Substantia nigra (tissue), 51 donors: ENCODE measurements at places on chromosomes 7 and 10.

DNA sequence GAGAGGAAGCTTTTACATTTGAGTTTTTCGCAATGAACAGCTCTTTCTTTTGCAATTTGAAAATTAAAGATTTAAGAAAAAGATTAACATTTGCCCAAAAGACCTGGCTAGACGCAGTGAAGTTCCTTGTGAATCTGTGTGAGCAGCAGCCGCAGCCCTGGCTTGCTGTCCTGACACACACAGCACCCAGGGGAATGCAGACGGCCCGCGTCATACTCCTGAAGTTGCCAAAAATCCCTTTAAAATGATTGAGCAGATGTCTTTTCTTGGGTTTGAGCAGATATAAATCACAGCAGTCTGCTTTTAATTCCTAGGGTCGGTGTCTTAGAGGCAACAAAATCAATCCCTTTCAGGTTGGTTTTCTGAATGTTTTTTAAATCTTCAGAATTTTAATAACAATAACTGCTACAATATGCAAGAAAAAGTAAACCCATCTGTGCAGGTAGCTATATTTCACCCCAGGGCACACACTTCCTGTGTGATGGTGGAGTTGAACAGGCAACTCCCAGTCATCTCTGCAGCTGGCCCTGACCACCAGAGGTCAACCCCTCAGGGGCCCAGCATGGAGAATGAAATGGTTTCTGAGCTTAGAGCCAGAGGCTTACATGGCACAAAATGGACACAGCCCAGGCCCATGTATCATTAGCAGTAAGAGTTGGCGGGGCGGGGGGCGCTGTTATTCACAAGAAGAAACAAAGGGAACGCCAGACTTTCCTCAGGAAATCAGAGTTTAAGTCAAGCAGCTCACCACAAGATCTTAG, 32.2 kb upstream of the TRIL start:
- DNase-seq = no peak

- no peak for DNase-seq
These were observed 165.6 kb downstream of the RNLS start for GRCh38 chr10:88417387-88418030.

GRCh38 chr10:90872648-90873020, 860 bp downstream of the RPP30 start:
- DNase-seq = no peak

GRCh38 chr7:138691178-138691577, 10.0 kb downstream of the SVOPL start:
- DNase-seq = no peak

DNA sequence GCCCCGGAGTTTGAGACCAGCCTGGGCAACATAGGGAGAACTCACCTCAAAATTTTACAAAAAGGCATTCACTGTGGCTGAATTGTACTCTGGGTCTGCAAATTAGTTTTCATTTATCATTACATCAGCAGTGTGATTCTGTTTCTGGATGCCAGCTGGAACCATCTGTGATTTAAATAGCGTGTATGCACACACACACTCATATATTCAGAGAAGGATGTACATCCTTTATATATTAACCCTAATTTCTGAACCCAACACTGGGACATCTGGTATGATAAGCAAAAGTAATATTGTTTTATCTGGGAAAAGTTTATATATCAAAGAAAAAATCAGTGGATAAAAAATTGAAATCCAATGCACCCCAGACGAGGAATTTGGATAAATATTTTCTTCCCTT, 33.8 kb upstream of the LYZL1 start:
- no peak for DNase-seq

GRCh38 chr10:2120746-2121145, 383.4 kb upstream of the ADARB2 start:
- DNase-seq = no peak

DNA sequence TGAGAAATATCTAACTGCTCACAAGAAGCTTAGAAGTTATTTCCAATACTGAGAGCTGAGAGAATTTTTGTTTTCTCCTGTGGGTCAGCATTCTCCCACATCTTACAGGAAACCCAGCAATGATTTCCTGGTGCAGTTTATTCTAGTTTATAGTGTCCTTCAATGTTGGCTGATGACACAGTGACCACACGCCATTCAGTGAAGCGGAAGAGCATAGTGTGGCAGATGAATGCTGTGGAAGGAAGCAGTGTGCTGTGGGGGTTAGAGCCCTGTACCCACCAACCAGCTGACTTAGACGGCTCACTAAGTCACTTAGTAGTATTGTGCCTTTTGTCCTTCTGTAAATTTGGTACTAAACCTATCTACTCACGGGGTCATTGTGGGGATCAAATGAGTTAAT, 1.4 kb upstream of the TMEM26 start:
- DNase-seq = no peak

DNA sequence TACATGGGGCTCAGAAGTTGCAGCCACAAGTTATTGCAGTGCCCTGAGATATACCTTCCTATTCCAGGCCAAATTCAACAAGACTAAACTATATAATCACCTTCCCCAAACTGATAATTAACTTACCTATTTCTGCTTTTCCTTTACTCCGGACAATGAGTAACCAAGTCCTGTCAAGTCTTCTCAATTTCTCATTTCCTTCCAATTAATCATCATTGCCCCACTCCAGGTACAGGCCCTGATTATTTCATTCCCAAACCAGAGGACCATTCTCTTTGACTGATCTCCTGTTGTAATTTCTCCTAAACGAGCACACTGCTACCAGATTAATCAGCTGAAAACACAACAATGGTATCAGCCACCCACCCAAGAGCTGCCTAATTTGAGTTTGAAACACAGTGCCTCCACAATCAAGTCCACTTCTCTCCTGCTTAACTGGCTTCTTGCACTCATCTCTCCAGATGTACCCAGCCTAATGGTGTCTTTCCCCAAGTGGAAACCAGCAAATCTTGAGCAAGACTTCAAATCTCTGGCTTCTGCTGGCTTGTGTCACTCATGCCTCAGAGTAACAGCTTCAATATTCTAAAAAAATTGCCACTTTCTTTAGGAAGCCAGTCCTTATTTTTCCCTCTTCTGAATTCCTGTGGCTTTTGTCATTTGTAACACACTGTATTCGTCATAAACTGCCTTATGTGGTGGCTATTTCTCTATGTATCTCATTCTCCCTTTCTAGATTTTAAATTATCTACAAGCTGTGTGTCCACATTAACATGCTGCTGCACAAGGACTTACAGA, 89.1 kb downstream of the CDK6 start:
- no peak for DNase-seq

DNA sequence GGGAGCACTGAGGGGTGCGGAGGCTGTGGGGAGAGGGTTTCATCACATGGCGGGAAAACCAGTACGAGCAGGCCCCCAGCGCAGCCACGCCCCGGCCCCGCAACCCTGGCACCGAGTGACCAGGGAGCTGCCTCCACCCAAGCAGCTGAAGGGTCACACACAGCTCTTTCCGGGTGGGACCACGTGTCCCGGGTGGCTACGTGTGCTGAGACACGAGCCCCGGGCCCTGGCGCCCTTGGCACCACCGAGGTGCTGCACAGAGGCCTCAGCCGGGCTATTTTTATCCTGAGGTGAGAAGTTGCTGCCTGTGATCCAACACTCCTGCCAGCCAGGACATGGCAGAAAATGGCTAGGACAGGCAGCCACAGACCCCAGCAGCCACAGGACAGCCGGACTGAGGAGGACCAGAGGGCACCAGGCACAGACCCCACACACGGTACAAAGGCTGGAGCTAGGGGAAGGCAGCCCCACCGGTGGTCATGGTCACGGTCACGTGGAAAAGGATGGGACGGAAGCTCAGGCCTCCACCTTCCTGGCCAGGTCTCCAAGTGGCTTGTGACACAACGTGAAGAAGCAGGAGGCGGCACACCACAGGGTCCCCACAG, 223.7 kb downstream of the MAD1L1 start:
- no peak for DNase-seq

- DNase-seq = no peak
These were observed 12.7 kb downstream of the STEAP2 start for GRCh38 chr7:90224195-90224594.

DNA sequence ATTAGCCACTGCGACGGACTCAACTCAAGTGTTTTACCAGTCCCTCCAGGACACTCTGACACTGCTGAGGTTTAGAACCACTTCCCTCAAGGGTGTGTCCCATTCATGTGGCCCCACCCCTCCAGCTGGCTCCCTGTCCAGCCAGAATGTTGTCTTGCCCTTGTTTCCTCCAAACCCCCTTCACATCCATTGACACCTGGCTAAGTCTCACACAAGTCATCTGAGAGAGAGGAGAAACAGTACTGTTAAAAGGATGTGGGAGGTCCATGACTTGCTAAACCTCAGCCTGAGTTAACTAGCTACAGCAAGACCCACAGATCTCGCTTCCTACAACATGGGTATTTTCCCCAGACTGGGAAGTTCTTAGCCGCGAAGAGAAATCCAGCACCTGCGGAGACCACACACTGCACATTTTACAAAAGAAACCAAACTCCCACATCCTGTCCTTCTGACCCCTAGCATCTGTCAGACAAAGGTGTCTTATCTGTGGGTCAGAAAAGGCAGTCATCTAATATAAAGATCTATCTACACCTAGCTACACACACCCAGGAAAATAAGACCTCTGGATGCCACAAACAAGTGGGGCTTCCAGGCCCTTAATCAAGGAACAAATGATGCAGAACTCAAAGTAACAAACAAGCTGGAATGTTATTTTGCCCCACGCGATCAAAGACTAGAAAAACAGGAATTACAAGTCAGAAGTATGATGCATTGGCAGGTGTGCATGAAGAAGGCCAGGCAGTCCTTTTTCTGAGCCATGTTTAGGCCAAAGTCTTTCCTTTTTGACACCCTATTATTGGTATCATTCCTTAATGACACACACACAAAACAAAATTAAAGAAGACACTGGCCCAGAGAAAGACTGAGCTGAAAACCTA, 13.9 kb downstream of the OSBPL3 start:
- DNase-seq = no peak

DNA sequence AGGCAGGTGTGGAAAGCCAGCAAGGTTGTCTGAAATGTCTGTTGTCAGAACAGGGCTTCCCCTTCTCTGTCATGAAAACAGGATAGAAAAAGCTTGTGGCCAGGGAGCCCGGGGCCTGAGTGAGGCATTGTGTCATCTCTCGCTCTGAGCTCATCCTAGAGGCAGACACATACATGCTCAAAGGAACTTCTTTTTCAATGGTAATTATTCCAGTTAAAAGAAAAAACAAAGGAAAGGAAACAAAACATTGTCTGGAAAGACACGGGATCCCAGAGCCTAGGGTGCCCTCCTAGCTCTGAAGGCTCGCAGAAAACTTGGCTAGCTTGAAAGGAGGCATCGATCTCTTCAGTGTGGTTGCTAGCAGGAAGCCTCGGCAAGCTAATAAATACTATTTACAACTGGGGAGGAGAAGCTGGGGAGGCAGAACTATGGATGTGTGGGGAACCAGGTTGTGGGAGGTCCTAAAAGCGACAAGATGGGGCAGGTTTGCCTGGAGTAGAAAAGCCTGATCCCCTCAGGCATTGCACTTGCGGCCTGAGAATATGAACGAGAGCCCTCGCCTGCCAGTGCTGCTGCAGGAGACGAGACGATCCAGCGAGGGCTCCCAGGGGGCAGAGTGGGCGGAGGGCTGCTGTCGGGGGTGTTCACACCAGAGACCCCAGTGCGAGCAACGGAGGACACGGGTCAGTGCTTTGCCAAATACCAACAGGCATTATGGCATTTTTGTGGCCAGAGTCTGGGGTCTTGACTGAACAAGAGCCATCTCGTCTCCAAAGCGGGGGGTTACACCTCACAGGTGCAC, 32.8 kb upstream of the DGKI start:
- no peak for DNase-seq

GRCh38 chr10:15783941-15784636, 64.4 kb upstream of the ITGA8 start:
- DNase-seq = no peak

- no peak for DNase-seq
These were observed 16.4 kb upstream of the ADD3 start for GRCh38 chr10:109991266-109991855.

GRCh38 chr10:34406463-34407323, 408.4 kb downstream of the PARD3 start:
- no peak for DNase-seq

- no peak for DNase-seq
These were observed 25.2 kb downstream of the TMEM270 start for GRCh38 chr7:73885975-73886798.

DNA sequence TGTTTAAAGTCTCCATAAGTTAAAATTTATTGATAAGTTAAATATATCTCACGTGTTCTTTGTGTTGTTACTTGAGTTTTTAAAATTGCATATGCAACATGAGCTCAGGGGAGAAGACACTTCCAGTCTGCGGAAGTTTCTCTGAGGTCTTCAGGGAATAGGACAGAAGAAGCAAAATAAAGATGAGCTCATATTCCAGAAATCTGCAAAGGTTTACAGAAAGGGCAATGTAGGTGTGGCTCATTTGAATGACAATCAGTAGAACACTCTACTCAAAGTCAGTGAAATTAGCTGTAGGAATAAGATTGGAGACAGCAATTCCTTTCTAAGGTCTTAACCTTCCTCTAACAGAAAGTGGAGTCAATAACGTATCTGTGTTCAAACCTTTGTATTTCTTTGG, 53.7 kb downstream of the CACNA2D1 start:
- DNase-seq = no peak
